Lung (tissue), 17 donors: ENCODE measurements at places on chromosomes 16 and 17. TPM values are rescaled to one million over a fixed set of nuclear protein-coding genes. Genes with fewer than 3 reads are reported as not detected.

DNA sequence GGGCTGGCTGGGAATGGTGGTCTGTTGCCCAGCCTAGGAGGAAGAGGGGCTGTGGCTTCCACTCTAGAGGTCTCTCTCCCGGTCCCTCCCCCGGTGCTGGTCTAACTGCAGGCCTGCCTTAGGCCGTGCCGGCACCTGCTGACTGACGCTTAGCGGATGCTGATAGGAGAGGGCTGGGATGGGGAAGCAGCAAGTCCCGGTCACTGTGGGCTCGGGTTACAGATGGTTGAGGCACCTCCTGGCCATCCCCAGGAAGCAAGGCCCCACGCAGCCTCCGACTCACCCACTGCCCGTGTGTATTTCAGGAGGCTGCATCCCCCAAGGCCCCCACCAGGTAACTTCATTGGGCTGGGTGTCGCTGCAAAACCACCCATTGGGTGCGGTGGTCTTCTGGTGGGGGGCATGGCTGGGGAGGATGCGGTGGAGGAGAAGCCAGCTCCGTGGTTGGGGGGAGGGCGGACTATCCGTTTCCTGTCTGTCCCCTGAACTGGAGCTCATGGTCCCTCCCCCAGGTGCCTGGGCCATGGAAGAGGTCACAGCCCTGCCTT, 278.9 kb downstream of the SEC14L1 start:
- no peak for DNase-seq

ACSM5 gene
- 0.40 TPM for total RNA-seq

LYRM9 gene
- 15.3 TPM for total RNA-seq

DNA sequence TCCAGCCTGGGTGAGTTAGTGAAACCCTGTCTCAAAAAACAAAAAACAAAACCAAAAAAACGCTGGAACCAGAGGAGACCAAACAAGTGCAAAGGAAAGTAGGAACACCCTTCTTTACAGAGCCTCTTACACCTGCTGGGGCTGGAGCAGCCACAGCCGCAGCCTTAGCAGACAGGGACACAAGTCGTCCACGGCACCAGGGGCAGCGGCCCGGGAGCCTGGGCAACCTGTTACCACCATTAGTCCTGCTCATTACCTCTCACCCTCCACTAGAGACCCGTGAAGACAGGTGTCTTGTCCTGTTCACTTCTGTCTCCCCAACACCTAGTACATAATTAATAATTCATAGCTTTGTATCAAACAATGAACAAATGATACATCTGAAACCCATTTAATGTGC, 83.6 kb downstream of the C16orf78 start:
- no peak for DNase-seq
